ENCODE measurements at places on chromosomes 7 and 10.
A peak's percentile ranks its signal among the peaks of the same experiment; 100 is the strongest.

DNA sequence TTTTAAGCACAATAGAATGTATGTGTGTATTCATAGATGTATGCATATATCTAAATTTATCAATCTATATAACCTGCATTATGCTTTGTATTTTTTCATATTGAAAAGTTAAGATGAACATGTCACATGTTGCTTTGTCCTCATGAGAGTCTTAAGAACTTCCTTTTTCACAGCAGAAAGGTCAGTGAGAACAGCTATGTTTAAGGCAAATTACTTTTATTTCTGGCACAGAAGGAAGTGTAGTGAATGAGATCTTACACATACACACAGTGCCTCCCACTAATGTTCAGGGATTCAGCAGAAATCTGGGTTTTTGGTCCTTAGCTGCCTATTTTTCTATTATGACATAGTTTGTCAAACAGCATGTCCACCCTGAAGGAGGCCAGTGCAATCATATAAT, 134.8 kb downstream of the TMEM26 start:
- DNase-seq = no peak

- DNase-seq = no peak
Observed at GRCh38 chr7:30309842-30310435, 25.5 kb downstream of the ZNRF2 start.

DNA sequence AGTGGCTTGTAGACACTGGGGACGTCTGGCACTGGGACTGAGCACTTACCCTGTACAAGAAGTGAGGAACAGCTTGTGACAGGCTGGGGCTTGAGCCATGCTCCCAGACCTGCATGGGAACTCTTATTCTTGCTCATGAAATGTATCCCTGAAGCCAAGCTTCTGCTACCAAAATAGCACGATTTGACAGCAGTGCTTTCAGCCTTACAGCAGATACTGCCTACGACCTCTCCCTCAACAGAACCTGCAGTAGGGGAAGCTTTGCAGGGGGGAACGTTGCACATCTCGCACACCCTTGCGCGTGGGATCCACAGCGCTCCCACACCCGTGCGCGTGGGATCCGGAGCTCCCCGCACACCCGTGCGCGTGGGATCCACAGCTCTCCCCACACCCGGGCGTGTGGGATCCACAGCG, 88.0 kb downstream of the CREM start:
- DNase-seq = no peak

- DNase-seq = no peak
Observed at GRCh38 chr10:85916286-85916685, 450.3 kb downstream of the GRID1 start.

DNA sequence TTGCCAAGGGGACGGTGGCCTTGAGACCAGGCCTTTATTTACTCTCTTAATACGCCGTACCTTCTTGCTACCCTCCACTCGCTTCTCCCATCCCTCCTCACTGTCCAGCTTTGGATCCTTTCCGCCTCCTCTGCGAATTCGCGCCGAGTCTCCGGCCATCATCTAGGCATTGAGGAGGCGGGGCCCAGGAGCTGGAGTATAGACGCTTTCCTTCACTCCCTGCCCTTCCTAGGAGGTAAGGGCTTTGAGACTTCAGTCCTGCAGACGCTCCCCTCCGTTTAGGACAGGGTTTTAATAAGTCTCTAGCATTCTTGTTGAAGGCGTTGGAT, 538 bp downstream of the TFAM start:
- no peak for DNase-seq

- no peak for DNase-seq
Observed at GRCh38 chr10:12950583-12951128, 50.9 kb downstream of the CCDC3 start.

- peak; percentile 54 for DNase-seq
Observed at GRCh38 chr7:149776289-149776688, 2.9 kb upstream of the ZNF467 start.

- no peak for DNase-seq
Observed at GRCh38 chr10:71085689-71086438, 126.5 kb upstream of the UNC5B start.

DNA sequence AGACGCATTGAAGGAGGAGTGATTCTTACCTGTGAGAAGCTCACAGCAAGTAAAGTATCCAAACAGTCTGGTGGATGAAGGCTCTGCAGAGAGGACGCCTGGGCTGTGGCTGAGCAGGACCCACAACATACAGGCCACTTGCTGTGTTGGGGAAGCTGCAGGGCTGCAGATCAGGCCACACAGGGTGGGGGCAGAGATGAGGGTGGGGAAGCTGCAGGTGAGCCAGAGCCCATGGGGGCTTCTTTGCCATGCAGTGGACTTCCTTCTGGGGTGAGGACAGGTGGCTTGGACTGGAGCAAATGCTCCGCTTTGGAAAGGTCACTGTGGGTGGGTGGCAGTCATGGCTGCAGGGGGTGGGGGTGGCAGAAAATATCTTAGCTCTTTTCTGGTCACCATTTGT, 214.8 kb downstream of the GLRX3 start:
- no peak for DNase-seq

DNA sequence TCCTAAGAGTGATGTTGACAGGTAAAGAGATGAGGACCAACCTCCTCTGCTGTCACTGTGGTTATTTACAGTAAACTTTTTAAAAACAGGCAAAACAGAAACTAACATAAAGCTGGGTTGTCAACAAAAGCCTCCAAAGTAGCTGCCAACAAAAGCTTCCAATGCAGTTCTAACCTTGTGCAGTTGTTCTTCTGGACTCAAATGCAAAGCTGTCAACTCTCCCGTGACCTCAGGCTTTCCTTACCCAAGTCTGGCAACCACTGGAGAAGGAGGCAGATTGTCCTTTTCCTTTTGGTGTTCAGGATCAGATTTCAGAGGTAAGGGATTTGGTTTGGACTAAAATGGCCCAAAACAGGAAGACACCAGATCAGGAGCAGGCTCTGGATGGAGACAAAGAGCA, 63.1 kb downstream of the DLG5 start:
- DNase-seq = no peak
